NCI-H2171 (cell line): ENCODE measurements at places on chromosomes 2 and 18.

GRCh38 chr18:55283309-55283708 is 304.7 kb downstream of the TCF4 start:
- no peak for DNase-seq

- DNase-seq = no peak
Measured at GRCh38 chr2:128166746-128167353, 75.8 kb downstream of the UGGT1 start.

GRCh38 chr2:96884299-96885094 is 14.6 kb upstream of the SEMA4C start:
- DNase-seq = no peak

- no peak for DNase-seq
Measured at GRCh38 chr2:46914578-46915230, 902 bp downstream of the MCFD2 start.

DNA sequence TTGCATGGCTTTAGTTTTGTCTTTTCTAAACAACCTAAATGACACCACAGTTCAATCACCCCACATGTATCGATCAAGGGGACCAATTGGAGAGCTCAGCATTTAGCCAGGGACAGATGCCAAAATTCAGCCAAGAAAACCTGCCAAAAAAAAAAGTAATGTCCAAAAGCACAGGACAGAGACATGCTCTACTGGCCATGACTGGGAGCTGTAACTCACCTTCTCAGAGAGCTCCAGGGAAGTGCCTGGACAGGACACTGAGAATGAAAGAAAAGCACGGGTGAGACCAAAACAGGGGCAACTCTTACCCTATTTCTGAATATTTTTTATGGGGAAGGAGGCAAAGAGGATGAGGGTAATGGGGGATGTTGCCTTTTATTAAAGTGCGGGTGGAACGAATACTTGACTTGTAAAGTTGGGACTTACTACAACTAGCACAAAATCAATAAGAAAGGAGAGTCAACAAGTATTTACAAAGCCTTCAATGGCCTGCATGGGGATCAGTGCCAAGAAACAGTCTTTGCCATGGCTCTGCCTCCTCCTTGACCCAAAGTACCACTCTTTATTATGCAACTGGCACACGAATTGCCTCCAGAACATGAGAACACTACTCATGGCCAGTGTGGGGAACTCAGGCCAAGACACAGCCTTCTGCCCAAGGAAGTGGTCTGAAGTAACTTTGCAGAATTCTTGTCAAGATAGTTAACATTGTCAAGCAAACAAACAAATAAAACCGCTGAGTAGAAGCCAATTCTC is 72.9 kb upstream of the HK2 start:
- no peak for DNase-seq

GRCh38 chr2:171316755-171317337 is 116.9 kb downstream of the METTL8 start:
- no peak for DNase-seq

DNA sequence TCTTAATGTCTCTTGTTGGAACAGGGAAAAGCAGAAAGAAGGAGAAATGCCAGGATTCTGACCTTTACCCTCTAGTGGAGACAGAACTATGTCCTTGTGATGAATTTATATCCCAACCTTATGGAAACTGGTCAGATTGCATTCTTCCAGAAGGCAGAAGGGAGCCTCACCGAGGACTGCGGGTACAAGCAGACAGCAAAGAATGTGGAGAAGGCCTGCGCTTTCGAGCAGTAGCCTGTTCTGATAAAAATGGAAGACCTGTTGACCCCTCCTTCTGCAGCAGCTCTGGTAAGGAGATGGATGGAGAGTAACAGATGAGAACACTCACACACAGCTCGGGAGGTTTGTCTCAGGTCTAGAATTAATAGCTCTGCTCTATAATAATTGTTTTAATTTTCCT is 552.7 kb upstream of the HNMT start:
- DNase-seq = no peak

DNA sequence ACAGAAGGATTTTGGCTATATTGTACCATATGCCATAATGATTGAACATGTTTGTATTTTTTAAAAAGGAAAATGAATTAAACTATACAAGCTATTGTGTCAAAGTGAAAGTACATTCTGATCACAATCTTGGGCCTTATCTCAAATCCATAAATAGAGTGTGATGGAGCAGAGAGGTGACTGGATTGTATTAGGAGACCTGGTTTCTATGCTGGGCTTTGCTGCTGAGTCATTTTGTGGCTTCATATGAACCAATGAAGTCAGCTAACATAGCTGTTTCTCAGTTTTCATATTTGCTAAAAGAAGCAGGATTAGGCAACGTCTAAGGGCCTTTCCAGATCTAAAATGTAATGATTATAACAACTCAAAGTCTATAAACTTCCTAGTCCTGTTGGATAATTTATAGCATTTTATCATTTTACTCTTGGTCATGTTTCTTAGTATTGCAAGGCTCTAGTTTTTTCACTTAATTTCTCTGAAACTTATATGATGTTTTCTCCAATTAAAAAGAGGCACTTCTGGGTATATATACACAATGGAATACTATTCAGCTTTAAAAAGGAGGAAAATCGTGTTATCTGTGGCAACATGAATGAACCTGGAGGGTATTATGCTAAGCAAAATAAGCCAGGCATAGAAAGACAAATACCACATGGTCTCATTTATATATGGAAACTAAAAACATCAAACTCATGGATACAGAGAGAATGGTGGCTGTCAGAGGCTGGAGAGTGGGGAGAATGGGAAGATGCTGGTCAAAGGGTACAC is 112.3 kb downstream of the MEP1B start:
- no peak for DNase-seq

DNA sequence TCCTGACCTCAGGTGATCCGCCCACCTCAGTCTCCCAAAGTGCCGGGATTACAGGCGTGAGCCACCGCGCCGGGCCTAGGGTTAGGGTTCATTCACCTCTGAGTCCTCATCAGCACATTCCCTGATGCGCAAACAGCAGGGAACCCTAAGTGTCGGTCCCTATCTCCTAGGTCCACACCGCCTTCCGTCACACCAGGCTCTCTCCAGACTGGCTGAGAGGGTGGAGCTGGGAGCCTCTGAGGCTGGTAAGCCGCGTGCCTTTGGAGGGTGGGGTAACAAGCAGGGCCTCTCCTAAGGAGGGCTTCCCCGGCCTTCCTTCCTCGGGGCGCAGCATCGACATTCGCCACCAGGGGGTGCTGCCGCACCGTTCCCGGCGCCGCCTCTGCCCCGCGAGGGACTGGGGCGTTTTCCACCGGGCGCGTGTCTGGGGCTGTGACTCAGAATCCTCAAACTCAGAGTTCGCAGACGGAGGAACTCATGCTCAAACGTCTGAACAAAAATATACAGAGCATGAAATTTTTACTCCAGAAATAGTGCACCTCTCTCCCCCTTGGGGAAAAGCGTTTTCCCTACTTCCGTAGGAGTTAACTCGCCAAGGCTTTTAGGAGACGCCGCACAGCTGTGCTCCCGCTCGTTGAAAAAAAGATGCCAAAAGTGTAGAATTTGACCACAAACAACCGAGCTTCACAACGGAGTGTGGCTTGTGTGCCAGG is 63.9 kb upstream of the ASAP2 start:
- DNase-seq = peak; percentile 58

- no peak for DNase-seq
Measured at GRCh38 chr2:28071221-28071620, 180.7 kb downstream of the BABAM2 start.

DNA sequence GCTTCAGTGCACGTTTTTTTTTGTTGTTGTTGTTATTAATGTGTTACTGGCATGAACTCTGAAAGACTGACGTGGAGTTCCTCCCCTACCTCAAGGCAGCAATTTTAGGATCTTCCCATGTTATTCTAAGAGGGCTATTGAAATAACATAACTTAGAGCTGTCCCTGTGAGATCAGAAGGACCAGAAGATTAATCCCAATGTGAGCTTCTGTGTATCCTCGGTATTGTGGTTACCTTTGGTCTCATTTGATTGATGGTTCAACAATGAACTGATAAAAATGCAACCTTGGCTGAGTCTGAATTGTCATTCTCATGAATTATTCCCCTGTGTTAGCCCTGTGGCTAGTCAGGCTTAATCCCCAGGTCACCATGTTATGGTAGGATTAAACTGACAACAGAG is 394.1 kb downstream of the TRIB2 start:
- DNase-seq = no peak

DNA sequence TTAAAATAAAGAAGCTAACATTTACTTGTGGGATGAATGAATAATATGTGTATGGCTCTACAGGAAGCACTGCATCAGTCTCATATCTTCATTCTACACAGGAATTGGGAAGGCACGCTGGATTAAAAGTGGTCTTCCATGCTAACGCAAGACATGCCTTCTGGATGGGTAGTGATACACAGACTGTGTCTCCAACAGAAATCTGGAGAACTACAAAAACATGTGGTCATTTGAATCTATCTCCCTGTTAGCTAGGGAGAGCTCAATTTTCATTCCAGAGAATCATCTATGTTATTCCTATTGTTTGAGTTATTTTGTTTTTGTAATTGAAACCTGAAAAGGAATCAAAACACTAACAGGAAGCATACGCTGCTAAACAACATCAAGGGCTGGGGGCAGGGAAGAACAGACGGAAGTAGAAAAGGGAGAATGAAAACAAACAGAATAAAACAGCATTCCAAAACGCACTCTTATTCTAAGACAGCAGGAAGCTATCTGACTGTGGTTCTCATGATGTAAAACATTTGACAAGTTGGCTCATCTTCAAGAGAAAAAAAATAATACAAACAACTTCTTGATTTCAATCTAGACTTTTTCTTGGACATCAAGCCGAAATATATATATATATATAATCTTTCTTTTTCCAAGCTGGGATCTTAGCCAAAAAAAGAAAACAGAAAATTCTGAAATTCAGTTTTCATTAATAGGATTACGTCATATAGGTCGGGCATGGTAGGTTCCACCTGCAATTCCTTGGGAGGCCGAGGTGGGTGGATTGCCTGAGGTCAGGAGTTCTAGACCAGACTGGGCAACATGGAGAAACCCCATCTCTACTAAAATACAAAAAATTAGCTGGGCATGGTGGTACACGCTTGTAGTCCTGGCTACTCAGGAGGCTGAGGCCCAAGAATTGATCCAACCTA is 31.5 kb upstream of the ASNSD1 start:
- DNase-seq = no peak

- no peak for DNase-seq
Measured at GRCh38 chr2:14631406-14632040, 994 bp upstream of the LRATD1 start.

- no peak for DNase-seq
Measured at GRCh38 chr2:63300835-63301234, 250.2 kb downstream of the OTX1 start.

GRCh38 chr2:59176737-59177136 is 935.6 kb upstream of the FANCL start:
- DNase-seq = no peak

DNA sequence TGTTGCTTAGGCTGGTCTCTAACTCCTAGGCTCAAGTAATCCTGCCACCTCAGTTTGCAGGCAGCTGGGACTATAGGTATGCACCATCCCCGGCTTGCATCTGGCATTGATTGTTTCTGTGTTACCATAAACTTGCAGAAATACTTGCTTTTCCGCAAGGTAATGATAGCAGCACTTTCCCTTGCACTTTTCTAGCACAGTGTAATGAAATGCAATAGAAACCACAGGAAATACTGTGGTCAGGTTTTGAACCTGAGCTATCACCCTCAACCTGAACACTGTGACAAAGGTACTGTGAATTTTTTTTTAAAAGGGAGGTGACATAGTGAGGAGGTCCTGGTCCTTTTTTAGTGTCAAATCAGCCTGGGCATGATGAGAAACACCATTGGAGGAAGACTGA is 38.3 kb downstream of the DHRS9 start:
- DNase-seq = no peak

DNA sequence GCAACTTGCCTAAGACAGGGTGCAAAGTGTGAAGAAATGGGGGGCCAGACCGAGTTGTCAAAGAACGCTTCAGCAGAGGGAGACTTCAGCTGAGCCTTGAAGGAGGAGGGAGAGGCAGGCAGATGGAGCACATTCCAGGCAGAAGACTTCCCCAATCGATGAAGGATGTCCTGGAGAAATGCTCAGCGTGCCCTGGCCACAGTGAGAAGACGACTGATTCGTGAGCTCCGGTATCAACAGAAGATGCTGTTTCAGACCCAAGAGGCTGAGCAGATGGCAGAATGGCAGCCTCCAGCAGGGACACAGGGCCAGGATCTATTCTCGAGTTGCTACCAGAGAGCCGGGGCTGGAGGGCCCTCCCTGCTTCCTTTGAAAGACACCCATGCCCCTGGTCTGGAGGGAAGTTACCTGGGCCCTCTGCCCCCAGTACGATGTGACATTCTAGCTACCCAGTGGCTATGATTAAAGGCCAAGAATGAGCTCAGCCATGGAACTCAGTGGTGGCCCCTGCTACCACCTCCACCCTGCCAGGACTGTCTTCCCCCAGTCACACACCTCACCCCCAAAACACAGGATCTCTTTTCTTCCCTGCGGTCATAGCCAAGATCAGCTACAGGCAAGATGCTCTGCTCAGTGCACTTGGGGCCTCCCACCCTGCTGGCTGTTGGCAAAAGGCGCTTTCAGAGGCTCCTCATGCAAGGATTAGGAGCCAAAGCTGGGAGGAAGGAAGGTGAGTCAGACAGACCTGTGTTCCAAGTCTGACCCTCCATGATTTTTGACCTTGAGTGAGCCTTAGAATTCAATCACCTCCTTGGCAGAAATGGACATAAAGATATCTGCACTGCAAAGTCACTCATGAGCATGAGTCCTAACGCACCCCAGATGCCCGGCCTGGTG is 84.3 kb downstream of the TFCP2L1 start:
- no peak for DNase-seq

DNA sequence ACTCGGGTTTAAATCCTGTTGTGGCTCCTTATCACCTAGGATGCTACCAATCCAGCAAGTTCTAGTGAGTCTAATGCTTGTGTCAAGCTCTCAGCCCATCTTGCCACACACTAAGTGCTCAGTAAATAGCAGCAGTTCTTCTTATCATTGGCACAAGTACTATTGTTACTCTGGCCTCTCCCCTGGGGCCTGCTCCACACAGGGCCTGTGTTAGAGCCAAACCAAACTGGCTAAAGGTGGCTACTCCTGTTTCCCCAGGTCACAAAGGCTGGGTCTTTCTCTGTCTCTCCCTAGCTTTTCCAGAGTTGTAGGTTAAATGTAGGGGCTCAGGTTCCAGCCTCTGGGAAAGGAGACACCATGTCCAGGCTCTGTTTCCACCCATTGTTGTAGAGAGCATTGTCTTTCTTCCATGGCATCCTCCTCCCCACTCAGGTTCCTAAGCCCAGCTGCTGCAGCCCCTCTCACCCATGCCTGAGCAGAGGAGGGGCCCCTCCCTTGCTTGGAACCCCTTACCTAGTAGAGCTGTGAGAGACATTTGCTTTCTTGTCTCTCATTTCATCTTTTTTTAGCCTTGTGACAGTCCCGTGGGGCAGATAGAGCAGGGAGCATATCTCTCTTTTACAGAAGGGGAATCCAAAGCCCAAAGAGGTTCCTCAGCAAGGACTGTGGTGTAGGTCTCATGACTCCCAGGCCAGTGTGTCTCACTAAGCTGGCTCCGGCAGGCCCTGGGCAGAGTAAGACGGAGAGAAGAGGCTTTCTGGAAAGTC is 56.4 kb upstream of the OTOF start:
- DNase-seq = no peak
